Activated effector memory CD4-positive, alpha-beta T cell treated with anti-CD3 and anti-CD28 coated beads, Interleukin-2, amount 50 U/mL, for 16 hours (primary cell): ENCODE measurements at places on chromosomes 6 and 20.

GRCh38 chr20:5947276-5947675, 3.1 kb downstream of the TRMT6 start:
- DNase-seq: peak; percentile 68

- no peak for DNase-seq
Measured at GRCh38 chr6:97687916-97688315, 404.9 kb upstream of the MMS22L start.

GRCh38 chr6:144581812-144582537, 296.8 kb downstream of the UTRN start:
- no peak for DNase-seq

- no peak for DNase-seq
Measured at GRCh38 chr6:82057846-82058554, 189.5 kb downstream of the IBTK start.

- DNase-seq: no peak
Measured at GRCh38 chr6:20034408-20034769, 177.9 kb downstream of the MBOAT1 start.

DNA sequence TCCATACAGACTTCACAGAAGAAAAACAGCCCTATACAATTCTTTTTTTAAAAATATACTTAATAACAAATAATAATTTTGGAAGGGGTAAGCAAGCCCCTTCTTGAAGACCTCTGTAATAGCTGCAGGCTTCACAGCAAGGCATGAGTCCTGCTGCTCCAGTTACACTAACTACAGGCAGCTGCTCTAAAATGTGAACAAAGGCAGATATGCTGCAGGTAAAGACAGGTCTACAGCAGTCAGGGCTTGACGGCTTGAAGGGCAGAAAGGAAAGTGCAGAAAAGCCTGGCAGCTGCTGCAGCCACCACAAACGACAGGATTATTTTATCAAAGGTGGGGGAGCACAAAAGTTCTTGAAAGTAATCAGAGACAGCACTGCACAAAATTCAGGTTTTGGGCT, 11.3 kb downstream of the FAXC start:
- no peak for DNase-seq

GRCh38 chr20:33273117-33273851, 9.7 kb upstream of the BPIFB1 start:
- no peak for DNase-seq

- DNase-seq: peak; percentile 52
Measured at GRCh38 chr6:7258231-7258763, 54.7 kb downstream of the SSR1 start.

DNA sequence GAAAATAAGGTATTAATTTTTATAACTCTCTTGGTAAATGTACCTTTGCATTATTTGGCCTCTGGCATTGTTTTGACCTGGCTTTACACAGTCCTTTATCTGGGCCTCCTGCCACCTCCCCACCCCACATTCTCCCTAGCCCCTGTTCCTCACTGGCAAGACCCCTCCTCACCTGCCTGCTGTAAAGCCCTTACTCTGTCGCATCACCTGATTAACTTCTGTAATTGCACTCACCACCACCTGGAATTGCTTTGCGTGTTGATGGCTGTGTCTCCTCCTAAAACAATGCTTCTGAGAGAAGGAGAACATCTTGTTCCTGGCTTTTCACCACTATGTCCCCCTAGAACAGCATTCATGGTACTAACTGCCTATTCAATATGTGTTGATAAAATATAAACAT, 24.8 kb downstream of the SNX9 start:
- no peak for DNase-seq

DNA sequence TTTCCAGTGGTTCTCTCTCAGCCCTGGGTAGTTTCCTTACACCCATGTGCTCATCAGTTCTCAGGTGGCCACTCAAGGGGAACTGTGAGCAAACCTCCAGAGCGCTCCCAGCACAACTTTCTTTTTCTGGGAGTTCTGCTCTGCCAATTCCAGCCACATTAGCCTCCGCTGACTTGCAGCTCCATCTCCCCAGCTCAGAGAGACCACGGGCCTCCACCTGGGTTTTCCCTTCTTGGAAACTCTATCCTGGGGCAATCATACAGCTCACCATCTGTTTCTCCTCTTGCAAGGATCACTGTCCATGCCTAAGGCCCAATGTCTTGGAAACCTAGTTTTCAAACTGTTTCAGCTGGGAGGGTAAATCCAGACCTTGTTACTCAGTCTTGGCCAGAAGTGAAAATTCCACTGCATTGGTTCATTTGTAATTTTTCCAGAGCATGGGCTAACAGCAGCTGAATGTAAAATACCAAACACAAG, 129.9 kb downstream of the EYA2 start:
- DNase-seq: no peak

DNA sequence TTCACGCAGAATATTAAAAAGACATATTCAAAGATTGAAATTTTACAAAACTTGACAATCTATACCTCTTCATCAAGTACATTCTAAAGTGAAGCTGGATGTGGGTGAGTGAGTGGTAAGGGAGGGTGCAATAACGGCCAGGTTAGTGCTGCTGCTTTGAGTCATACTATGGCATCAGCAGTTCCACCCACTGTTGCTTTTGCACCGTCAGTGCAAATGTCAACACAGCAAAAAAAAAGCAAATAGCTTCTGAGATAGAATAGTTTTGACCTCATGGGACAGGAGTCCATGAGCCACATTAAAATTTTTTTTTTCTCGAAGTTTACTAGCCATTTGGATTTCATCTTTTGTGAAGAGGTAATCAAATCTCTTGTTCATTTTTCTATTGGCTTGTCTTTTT, 31.8 kb downstream of the PSMF1 start:
- no peak for DNase-seq

DNA sequence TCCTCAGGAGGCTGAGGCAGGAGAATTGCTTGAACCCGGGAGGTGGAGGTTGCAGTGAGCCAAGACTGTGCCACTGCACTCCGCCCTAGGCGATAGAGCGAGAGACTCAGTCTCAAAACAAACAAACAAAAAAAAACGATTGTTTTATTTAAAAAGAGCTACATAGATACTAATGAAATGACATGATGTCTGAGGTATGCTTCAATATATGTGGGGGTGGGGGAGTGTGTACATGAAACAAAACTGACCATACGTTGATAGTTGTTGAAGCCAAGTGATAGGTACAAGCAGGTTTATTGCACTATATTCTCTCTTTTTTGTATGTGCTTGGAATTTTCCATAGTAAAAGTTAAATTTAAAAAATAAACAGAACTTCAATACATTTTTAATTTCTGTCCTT, 240.1 kb downstream of the TFAP2A start:
- no peak for DNase-seq

GRCh38 chr6:19035461-19036195, 648.5 kb downstream of the RNF144B start:
- no peak for DNase-seq

DNA sequence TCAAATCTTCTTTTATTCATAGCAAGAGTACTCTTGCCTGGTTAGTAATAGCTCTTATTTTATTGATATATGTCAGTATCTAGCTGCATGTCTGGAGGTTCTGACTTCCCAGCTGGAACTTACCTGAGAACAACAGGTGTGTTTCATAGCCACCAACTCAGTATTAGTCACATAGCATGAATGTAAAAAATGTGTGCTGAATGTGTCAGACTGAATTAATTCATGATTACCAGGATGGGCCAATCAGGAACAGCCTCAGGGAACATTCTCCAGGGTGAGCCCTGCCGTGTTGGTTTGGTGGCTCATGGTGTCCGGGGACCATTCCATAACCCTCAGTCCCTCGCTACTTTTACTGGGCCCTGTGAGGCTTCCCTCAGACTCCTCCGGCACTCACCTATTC, 99.7 kb downstream of the TULP4 start:
- DNase-seq: no peak

GRCh38 chr6:55512904-55513303, 66.1 kb downstream of the HMGCLL1 start:
- no peak for DNase-seq

GRCh38 chr6:47832386-47833100, 50.7 kb downstream of the OPN5 start:
- no peak for DNase-seq

GRCh38 chr6:97812940-97813339, 529.9 kb upstream of the MMS22L start:
- DNase-seq: no peak

DNA sequence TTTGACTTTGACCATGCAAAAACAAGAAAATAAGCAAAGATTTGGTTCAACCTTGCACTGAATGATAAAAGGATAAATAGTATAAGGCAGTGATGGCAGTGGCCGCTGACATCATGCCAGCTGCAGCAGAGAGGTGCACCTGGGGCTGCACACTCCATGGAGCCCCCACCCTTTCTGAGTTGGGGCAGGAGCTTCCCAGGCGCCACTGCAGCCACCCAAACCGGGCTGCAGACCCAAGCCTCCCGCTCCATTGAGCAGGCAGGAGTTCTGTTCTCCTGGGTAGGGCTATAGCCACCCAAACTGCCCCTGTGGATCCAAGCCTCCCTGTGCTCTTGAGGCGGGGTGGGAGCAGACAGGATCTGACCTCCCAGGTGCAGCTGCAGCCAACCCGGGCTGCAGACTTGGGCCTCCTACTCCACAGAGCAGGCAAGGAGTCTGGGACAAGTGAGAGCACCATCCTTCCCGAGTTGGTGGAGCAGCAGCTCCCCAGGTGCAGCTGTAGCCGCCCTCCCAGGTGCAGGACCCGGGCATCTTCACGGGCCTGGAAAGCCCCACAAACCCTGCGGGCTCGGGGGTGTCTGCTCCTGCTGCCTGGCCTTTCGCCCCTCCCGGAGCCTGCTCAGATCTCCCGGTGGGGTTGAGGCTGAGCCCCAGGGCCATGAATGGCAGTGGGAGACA, 537.9 kb downstream of the TENT5A start:
- no peak for DNase-seq
